ENCODE measurements at places on chromosomes 1 and 21.

GRCh38 chr21:32955311-32956060 is 70.2 kb upstream of the OLIG2 start:
- no peak for DNase-seq

GRCh38 chr1:163069655-163070277 is 605 bp downstream of the RGS4 start:
- no peak for DNase-seq

DNA sequence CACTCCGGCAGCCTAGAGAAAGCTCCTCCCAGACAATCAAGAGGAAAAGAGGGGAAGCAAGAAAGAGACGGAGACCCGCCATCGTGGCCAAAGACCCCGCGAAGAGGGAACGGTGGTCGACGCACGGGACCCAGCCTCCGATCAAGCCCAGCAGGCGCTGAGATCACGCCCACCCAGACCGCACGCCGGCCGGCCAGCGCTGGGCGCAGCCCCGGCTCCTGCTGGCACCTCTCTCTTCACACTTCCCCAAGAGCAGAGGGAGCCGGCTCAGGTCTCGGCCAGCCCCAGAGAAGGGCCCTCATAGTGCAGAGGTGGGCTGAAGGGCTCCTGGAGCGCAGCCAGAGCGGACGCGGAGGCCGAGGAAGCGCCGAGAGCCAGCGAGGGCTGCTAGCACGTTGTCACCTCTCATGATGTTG is 918.4 kb upstream of the ADAMTS5 start:
- DNase-seq, result no peak

DNA sequence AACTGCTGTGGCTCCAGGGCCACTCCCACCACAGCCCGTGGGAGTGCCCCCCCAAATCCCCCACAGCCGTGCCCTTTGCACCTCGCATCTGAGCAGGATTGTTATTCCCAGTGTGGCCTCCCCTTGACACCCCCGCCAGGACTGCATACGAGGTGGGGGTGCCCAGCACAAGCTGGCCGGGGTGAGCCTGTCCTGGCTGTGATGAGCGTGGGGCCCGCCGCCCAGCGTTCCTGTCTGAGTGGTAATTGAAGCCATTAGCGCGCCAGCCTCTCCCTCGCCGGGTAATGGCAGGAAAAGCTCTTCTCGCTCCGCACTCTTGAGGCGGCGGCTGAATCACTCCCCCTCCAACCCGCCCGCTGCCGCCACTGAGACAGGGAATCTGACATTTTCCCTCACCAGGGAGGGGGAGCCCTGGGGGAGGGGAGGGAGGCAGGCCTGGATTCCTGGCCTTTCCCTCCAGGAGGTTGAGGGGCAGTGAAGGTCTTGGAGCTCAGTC is 27.7 kb downstream of the PTPRF start:
- DNase-seq, result no peak

- no peak for DNase-seq
Measured at GRCh38 chr1:214513394-214513793, 38.0 kb downstream of the PTPN14 start.
